ENCODE measurements at places on chromosomes 7 and 10. TPM values are rescaled to one million over a fixed set of nuclear protein-coding genes. Genes with fewer than 3 reads are reported as not detected.

DNA sequence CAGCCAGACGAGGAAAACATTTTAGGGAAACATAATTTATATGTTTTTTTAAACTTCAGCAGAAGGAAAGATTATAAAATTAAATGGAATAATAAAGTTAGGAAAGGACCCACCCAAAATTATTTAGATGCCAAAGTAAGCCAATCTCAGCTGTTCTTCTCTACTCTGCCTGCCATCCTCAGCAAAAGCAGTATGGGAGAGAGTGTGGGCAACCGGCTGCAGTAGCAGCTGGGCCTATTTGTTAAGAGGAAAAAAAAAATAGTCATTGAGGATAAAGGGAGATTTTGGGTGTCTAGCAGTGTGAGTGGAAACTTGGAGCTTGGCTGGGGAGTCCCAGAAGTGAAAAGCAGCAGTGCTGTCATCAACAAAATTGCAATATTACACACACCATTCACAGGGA lies 15.4 kb downstream of the SEMA3E start:
- no peak for DNase-seq

GRCh38 chr10:5965266-5965665 lies 12.1 kb downstream of the IL15RA start:
- peak; percentile 32 for DNase-seq

GRCh38 chr7:151141855-151142685 lies 25.4 kb downstream of the GBX1 start:
- DNase-seq: no peak

DNA sequence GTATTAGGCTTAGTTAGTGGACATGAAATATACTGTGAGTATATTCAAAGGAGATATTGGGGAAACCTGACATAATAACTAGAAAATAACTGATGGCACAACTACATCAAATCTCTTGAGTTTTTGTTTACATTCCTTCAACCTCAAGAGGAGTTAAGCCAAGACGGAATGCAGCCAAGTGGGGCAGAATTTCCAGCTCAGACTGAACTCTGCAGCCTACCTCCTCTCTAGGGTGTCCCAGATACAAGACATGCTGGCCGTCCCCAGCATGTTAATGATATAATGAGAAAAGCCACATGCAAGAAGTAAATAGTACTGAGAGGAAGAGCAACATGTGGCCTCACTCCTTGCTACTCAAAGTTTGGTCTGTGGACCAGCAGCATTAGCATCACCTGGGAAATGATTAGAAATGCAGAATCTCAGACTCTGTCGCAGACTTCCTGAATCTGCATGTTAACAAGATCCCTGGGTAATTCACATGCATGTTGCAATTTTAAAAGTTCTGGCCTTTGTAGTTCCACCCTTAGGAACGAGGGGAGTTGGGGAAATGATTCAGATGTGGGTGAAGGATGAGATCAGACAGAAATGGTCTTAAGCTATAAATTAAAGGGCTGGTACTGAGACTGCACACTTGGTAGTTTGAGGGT lies 118.4 kb upstream of the CACUL1 start:
- no peak for DNase-seq

GRCh38 chr7:167090-167855 lies 25.1 kb upstream of the FAM20C start:
- peak; percentile 64 for DNase-seq

DNA sequence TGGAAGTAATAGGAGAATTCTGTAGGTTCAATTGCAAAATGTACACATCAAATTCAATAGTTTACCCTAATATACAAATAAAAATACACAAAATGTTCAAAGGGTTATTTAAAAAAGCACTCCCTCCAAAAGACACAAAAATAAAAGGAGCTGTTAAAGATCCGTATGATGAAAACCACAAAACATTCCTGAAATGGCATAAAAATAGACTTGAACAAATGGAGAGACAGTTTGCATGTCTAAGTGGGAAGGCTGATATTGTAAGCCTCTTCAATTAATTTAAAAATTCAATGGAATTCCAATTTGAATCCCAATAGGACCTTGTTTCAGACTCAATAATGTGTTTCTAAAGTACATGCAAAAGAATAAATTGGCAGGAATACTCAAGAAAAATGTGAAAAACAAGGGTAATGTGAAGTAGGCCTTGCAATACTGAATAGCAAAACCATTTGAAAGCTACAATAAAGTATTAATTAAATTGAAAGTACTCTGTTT lies 38.0 kb upstream of the INSYN2A start:
- DNase-seq: no peak

- DNase-seq: no peak
Measured at GRCh38 chr10:30172091-30172490, 112.7 kb upstream of the JCAD start.

- DNase-seq: no peak
Measured at GRCh38 chr10:33180921-33181320, 153.5 kb downstream of the NRP1 start.

DNA sequence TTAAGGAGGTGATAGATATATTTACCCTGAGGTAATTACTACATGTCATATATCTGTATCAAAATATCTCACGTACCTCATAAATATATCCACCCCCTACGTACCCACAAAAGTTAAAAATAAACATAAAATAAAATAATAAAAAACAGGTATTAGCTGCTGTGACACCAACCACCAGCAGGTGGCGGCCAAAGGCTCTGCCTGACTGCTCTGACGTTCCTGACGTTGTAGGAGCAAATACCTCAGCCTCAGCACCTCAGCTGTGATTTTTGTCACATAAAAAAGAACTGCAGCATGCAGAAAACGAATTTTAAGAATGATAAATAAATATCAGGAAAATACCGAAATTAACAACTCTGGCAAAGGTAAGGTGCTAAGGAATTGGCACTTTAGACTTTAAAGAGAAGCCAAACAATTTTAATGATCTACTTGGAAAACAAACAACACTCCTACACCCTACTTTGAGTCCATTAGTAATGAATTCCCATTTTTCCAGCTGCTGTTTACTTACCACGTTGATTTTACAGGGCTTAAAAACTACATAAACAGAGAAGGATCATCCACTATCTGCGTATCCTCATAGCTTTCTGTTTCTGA lies 125.4 kb upstream of the TARP start:
- peak; percentile 73 for DNase-seq

GRCh38 chr10:86187499-86188239 lies 178.9 kb downstream of the GRID1 start:
- no peak for DNase-seq

DNA sequence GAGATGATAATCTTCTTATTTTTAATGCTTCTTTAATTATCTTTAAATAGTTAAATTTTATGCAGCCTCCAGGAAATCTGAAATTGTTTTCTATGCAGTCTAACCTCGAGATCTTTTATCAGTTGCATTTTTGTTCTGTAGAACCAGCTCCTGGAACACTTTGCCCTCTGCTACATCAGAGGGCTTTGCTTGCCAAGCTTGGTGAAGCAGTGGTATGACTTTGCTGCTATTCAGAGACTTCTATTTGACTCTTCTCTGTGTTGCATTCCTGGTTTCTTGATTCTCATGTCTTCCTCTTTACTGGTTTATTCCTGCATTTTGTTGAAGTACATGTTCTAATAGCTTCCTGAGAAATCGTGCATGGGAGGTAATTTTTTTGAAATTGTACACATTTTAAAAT lies 163.7 kb upstream of the TMEM229A start:
- DNase-seq: no peak

DNA sequence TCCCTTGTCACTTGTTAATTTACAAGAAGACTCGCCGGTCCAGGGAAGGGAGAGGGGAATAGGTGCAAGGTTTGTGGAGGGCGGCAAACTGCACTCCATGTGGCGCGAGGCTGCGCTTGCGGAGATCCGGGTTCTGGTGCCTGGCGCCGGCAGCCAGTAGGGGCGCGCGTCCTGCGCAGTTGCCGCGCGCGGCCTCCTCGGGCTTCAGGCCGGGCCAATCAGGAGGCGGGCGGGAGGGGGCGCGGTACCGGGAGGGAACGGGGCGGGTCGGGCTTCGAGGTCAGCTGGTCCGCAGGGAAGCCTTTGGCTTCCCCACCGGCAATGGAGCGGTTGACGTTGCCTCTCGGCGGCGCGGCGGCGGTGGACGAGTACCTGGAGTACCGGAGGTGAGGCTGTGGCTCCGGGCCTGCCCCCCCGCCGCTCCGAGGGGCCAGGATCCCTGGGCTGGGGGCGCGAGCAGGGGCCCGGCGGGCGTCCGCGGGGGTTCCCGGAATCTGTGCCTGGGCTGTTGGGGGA lies at the start of gene FAM221A:
FAM221A (plus strand) TSS at position 302 of the 516 bp plus-strand sequence; CDS start at position 322, 20 bp downstream.
- DNase-seq: peak; percentile 94

- no peak for DNase-seq
Measured at GRCh38 chr10:130749911-130750310, 561.6 kb downstream of the TCERG1L start.

DNA sequence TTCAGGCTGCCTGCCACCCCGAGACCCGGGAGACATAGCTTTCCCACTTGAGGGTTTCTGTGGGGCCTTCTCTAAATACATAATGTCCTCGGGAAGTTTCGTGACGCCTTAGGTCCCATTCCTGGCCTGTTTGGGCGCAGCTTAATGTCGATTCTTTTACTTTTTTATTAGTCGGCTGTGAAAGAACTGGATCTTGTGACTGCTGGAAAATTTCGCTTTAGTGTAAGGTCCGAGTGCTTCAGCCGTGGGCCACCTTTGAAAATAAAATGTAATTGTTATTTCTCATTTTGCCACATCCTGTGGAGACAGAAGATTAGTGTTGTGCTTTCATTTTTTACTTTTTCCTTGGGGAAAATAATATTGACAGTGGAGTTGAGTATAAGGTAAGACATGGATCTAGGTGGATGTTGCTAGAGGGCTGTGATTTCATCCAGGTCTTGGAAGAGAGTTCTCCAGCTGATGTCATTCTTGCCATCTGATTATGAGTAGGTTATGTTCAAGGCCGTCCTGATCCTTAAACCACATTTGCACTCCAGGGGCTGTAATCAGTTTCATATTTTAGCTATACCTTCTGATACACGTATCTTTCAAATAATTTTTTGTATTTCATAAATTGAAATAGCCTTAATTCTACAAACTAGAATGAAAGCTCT lies 830 bp downstream of the RAB18 start:
- no peak for DNase-seq

GRCh38 chr7:2282185-2282751 lies 32.0 kb downstream of the SNX8 start:
- DNase-seq: no peak

The BTBD16 gene
- 0.62 TPM for total RNA-seq

The ABCC2 gene
- total RNA-seq: 1.9 TPM

The AEBP1 gene
- 82.5 TPM for total RNA-seq

The PCDH15 gene
- total RNA-seq: 2.1 TPM

The OR2A5 gene
- not detected for total RNA-seq

The PTPRZ1 gene
- total RNA-seq: 1.9 TPM

The ELN gene
- 83.3 TPM for total RNA-seq

The CLCN1 gene
- total RNA-seq: not detected

The MUC3A gene
- total RNA-seq: 1.7 TPM

Measured in lower lobe of right lung (tissue), 2 donors.